Upper lobe of left lung (tissue), 6 donors: ENCODE measurements at places on chromosomes 12 and 14. TPM values are rescaled to one million over a fixed set of nuclear protein-coding genes. Genes with fewer than 3 reads are reported as not detected.
A peak's percentile ranks its signal among the peaks of the same experiment; 100 is the strongest.

NXPH4 gene
- total RNA-seq, result 0.22 TPM

CACNA1C gene
- 5.2 TPM for total RNA-seq

CD4 gene
- 38.2 TPM for total RNA-seq

- H3K27me3 ChIP-seq, result no peaks in the 10 kb centered on the region
- H3K4me3 ChIP-seq, result peak within 1 kb of the TSS; percentile 74
- peaks cover 20% of the 10 kb centered on the region for H3K4me1 ChIP-seq
Measured at GRCh38 chr12:110048242-110049027, at the start of gene C12orf76. TSS of gene C12orf76 (minus strand) at chr12:110048522. CDS start at chr12:110048495, 27 bp downstream.

DNA sequence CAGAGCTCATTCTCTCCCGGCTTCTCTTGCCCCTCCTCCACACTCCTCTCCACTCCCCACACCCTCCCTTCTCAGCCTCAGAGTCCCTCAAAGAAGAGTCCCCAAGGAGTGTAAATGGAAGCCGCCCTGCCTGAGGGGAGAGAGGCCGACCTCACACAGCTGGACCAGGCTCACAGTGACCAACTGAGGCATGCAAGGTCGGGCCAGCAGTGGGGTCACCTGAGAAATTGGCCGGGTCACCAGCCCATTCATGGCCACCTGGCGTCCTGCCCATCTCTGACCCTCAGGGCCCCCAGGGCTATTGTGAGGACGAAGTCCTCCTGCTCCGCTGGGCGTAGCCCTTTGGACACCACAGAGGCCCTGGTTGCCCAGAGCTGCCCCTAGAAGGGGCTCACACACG, 49.5 kb upstream of the NUAK1 start:
- H3K27me3 ChIP-seq, result no peaks in the 10 kb centered on the region
- H3K36me3 ChIP-seq, result no peaks in the 10 kb centered on the region
- peak; percentile 32 for DNase-seq
- no peak overlapping the region for H3K27ac ChIP-seq

GRCh38 chr12:94460616-94460959, 921 bp upstream of the CEP83 start:
- H3K36me3 ChIP-seq, result no peaks in the 10 kb centered on the region
- H3K4me1 ChIP-seq, result peaks cover 10% of the 10 kb centered on the region
- H3K4me3 ChIP-seq, result peak overlapping the region; percentile 67

- no peaks in the 10 kb centered on the region for H3K4me1 ChIP-seq
- H3K27me3 ChIP-seq, result no peaks in the 10 kb centered on the region
Measured at GRCh38 chr14:99612071-99612737, 8.2 kb upstream of the CCDC85C start.

GRCh38 chr12:31959701-31960391, 631 bp downstream of the RESF1 start:
- H3K4me1 ChIP-seq, result peaks cover 23% of the 10 kb centered on the region
- peak; percentile 56 for DNase-seq
- H3K4me3 ChIP-seq, result peak overlapping the region; percentile 85
- H3K27ac ChIP-seq, result peak overlapping the region; percentile 97
- peaks cover 36% of the 10 kb centered on the region for H3K36me3 ChIP-seq

- H3K4me3 ChIP-seq, result no peak overlapping the region
- no peaks in the 10 kb centered on the region for H3K27me3 ChIP-seq
- no peaks in the 10 kb centered on the region for H3K36me3 ChIP-seq
- H3K4me1 ChIP-seq, result no peaks in the 10 kb centered on the region
- DNase-seq, result no peak
Measured at GRCh38 chr12:9049520-9050133, 60.3 kb downstream of the KLRG1 start.

- H3K27me3 ChIP-seq, result no peaks in the 10 kb centered on the region
- peak overlapping the region; percentile 96 for H3K27ac ChIP-seq
- peaks cover 24% of the 10 kb centered on the region for H3K4me1 ChIP-seq
- DNase-seq, result no peak
- H3K4me3 ChIP-seq, result peak overlapping the region; percentile 58
- no peaks in the 10 kb centered on the region for H3K36me3 ChIP-seq
Measured at GRCh38 chr14:23284654-23285529, 1.0 kb downstream of the HOMEZ start.

DNA sequence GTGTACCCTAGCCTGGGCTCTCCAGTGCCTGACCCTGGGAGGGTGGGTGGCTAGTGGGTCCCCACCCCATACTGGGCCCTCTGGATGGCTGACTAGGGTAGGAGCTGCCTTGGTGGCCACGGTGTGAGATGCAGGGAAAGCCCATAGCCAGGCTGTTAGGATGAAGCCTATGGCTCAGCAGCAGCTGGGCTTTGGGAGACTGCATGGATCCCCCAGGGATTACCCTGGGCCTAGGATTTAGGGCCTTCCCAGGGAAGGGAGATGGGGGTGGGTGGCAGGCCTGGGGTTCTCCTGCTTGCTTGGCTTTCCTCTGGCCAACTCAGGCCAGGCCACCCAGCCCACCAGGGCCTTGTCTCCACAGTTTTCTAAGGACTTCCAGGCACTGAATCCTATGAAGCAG, 6.3 kb downstream of the GSTZ1 start:
- H3K36me3 ChIP-seq, result no peaks in the 10 kb centered on the region
- no peaks in the 10 kb centered on the region for H3K27me3 ChIP-seq
- H3K4me3 ChIP-seq, result no peak overlapping the region
- no peak overlapping the region for H3K27ac ChIP-seq
- no peak for DNase-seq
- peaks cover 6% of the 10 kb centered on the region for H3K4me1 ChIP-seq
